ENCODE measurements at places on chromosomes 1 and 21.

- no peak for DNase-seq
Observed at GRCh38 chr1:17929224-17929623, 174.1 kb downstream of the ACTL8 start.

DNA sequence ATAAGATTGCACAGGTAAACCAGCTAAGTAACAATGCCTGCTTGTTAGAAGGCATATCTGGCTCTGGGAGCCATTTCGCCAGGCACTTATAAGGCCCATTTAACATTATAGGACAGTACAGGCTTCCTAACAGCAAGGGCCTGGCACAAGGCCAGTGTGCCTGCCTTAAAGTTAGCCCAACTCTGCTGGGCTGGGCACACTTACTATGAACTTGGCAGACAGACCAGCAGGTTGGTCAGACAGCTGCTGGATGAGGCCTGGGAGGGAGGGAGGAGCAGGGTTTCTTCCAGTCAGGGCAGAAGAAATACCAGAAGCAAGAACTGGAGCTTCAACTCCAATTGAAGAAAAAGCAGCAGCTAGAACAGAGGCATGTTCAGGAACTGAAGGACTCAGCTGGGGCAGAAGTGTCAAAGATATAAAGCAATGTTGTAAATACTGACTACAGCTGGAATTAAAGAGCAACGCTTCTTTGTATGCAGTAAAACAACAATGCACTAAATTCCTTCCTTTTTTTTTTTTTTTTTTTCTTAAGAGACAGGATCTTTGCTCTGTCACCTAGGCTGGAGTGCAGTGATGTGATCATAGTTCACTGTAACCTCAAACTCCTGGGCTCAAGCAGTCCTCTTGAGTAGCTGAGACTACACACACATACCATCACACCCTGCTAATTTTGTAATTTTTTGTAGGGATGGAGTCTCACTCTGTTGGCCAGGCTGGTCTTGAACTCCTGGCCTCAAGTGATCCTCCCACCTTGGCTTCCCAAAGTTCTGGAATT lies 4.9 kb downstream of the CACHD1 start:
- DNase-seq, result no peak

DNA sequence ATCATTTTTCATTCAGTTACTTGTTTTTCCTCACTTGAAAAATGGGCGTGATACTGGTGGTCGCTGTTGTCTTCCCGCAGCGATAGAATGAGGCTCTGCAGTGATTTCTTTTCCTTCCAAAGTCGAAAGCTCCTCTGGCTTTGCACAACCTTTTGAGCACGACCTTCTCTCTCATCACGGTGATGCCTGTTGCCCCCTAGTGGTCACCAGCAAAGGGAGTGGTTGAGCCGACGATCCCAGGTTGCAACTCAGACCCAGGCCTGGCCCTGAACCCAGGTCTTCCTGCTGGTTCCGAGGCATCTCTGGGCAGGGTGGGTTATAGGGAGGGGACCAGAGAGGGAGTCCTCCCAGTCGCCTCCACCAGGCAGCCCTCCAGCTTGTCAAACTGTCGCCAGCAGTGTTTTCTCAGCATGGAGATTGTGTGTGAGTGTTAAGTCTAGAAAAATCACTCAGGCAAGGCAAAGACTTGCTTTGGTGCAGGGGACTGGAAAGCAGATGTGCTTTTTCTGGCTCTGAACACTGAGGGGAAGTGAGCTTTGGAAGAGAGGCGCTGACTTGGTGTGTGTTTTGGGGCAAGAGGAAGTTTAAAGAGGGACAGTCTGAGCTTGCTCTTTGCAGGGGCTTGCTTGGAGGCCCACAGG lies 285.3 kb downstream of the CAMTA1 start:
- peak; percentile 16 for DNase-seq

GRCh38 chr1:119946724-119947123 lies 50.4 kb upstream of the ADAM30 start:
- no peak for DNase-seq

DNA sequence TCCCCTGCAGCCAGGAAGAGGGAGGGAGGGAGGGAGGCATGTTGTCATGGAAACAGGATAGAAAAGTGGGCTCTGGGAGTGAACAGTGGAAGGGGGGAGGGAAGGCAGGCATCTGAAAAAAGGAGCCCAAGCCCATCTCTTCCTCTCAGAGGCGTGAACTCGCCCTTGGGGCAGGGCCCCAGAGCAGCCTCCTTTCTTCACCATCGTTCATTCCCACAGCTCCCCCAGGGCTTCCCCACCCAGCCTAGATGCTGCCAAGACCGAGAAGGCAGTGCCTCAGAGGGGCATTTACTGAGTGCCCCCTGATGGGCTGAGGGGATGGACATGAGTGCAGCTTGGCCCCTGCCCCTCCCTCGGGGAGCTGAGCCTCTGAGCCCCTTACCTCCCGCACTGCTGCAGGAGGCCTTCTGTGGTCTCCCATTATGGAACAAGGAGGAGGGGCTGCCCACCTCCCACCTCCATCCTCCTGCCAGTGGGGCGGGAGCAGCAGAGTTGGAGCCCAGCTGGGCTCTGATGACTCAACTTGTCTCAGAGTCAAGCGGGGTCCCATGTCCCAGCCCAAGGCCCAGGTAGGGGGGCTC lies 39.1 kb upstream of the KIF21B start:
- DNase-seq, result no peak

DNA sequence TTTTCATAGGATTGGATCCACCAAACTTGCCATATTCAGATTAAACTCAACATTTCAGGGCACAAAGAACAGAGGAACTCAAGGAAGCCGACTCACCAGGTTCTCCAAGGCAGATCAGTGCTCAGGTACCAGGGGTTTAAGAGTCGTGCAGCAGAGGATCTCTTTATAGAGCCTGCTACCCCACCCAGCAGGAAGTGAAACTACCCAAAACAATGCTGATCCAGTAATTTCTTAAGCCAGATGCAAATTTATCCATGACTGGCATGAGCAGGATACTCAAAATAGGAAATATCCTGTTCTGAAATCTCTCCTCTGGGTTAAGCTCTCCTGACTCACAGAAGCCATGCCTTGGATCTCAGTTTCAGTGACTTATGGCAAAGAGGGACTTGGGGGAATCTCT lies at the start of gene SPRR2A:
TSS of gene SPRR2A (minus strand) at position 138 of the 400 bp plus-strand sequence. CDS start 777 bp downstream, outside the sequence.
- DNase-seq, result no peak

GRCh38 chr1:24191860-24192259 lies 4.8 kb upstream of the IFNLR1 start:
- DNase-seq, result no peak

DNA sequence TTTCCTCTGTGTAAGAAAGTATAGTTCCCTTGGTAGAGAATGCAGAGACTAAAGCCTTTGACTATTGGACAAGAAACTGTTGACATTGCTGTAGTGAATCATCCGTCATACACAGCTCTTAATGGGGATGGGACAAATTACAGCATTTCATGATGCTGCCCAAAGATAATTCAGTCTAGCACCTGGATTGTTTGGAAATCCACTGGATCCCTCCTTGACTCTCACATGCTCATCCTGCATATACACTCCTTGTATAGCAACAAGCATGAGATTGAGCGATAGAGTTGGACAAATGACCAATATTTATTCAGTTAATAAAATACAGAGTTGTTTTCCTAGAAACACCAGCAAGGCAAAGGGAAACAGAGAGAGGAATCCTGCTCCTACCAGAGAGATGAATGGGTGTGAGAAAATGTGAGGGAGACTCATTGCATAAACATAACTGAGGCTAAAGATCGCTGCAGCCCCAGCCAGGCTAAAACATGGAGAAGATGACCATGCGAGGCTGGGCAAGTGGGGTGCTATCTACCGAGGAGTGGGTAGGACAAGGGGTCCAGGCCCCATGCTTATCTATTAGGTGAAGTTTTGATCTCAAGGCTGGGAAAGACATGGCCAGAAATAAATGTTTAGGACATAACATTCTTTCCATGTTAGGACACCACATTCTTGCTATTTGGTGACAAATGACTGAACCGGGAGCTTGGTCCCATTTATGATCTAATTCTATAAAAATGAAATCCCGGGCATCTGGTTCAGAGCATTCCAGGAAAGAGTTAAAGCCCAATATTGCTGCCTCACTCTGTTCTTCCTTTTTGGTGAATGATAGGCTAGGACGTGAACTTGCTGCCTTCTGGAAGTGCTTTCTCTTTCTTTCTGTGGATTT lies 153.2 kb downstream of the TGFB2 start:
- no peak for DNase-seq

- no peak for DNase-seq
Observed at GRCh38 chr1:233015965-233016364, 65.6 kb downstream of the NTPCR start.

DNA sequence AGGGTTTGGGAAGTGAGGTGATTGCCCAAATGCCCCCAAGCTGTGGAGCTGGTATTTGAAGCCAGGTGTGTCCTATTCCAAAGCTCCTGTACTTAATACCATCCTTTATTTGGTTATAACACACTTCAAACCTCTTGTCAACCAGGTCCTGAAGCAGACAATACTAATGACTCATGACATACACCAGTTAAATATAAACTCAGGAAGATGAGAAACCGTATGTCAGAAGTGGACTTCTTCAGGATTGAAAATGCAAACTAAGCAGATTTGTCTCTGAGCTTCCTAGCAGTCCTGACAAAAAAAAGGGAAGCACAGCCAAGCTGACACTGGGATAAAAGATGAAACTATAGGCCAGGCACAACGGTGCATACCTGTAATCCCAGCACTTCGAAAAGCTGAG lies 70.6 kb downstream of the ALPL start:
- DNase-seq, result no peak

DNA sequence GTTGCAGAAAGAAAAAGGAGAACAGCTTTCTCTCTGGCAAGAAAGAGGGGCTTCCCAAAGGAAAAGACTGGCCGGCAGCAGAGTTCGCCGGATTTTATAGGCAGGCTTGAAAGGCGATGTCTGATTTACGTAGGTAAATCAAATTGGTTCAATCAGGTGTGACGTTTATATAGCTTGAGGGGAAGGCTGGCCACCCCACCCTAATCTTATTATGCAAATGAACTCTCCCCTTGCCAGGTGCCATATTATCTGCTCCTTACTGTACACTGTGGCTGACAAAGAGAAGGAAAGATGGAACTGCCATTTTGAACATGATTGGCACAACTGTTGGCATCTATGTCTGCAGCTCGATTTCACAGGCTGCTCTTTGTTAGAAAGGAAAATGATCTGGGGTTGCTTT lies 16.8 kb upstream of the INTS3 start:
- DNase-seq, result no peak

DNA sequence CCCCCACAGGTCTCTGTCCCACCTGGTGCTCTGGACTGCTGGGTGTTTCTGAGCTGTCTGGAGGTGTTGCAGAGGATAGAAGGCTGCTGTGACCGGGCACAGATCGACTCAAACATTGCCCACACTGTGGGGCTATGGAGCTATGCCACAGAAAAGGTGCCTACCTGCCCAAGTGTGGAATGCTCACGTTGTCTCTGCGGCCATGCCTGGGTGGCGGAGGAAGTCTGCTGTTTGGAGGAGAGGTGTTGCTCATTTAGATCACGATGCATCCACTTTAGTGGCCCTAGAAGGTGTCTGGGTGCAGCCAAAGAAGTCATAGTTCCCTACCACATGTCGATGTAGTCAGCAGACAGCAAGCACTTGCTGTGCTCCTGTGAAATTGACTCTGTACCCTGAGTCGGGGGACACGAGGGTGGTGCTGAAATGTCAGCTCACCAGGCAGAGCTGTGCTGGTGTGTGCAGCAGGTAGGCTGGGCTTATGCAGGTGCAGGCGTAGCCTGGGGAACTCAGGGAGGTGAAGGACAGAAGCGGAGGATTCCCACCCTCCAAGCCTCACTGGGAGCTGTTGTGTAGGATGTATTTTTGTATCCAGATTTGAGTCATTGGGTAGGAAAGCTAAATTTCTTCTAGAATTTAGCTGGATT lies 32.8 kb upstream of the PWP2 start:
- no peak for DNase-seq

GRCh38 chr1:223035724-223036478 lies 107.1 kb downstream of the TLR5 start:
- no peak for DNase-seq

DNA sequence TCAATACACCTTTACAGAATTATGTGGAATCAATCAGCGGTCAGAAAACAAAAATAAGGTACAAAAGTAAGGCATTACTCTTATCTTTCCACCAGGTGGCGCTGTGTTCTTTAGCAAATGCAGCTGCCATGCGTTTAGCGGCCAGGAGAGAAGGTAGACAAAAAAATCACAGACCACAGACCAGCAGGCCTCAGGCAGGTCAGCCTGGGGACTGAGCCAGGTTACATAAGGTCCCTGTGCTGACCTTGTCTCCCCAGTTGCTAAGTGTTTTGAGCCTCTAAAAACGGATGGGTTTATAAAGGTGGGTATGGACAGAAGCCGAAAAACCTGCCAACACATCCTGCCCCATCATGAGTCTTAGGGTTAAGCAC lies 2.8 kb downstream of the RGS16 start:
- DNase-seq, result peak; percentile 21

DNA sequence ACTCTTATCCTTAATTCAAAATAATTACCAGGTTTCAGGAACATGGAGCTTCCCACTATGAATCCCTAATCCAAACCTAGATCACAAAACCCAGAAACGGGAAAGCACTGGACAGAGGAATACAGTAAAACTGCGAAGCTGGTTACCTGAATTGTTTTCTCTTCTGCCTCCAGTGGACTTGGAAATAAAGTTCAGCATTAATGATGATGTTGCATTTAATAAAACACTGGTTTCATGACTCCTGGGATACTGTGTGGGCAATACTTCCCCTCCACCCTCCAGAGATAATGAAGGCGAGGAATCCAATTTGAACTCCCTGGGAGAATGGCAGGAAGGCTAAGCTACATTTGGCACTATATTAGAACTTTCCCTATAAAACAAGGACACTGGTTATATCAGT lies 65.1 kb downstream of the WLS start:
- DNase-seq, result no peak

Measured in stimulated activated CD8-positive, alpha-beta memory T cell treated with anti-CD3 and anti-CD28 coated beads, Interleukin-7, amount 100 ng/mL, for 1 hour (primary cell).